ENCODE measurements at places on chromosomes 1 and 21.

GRCh38 chr1:8004803-8005573 lies 21.1 kb downstream of the ERRFI1 start:
- DNase-seq = peak; percentile 26

DNA sequence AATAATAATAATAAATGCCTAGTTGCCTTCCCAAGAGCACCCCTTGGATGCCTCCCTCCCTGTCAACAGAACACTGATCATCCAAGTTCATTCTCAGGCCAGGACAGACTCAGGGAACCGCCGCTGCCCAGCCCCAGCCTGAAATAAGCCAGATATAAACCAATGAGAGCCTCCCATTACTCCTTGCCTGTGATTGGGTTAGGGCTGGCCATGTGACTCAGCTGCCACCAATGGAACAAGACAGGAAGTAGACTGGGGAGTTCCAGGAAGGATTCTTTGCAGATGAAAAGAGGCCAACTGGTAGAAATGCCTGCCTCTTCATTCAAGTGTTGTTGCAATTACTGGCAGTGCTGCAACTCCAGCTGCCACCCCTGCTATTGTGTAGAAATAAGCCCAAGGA lies 146.4 kb upstream of the TIAM1 start:
- DNase-seq = no peak

DNA sequence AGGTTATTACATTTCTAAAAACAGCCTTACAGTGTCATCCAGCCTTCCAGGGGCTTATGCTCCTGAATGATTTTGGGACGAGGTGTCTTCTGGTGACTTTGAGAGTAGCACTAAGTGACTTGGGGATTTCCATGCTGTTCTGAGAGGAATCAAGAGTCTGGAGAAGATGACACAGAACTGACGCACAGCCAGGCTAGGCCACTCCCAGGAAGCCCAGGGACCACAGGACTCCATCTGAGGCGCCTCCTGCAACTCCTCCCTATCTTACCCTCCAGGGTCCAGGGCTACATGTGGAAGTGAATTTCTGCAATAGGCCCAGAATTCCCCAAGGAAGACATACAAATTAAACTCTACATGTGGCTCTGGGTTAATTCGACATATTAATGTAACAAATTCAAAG lies 92.5 kb downstream of the SLC25A24 start:
- DNase-seq = no peak

DNA sequence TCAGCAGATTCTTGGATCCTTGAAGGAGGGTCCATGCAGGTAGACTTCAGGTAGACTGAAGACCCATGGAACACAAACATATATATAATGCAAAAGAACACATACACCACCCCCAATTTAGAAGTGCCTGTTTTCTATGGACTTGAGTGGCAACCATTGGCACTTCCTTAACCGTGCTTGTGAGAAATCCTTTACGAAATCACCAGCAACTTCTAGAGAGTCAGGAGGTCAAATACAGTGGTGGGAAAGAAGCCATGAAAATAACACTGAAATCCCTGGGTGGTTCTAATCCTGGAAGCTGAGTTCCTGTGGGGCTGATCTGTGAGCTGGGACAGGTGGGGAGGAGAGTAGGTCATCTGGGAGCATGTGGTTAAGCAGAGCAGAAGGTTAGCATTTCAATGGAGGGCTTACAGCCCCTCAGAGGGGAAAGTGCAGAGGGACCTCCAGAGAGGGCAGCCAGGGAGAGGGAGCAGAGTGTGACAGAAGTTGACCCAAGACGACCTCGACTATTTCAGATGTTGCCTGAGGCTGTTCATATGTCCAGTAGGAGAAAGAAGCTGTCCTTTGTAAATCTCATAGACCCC lies 13.0 kb upstream of the IL10 start:
- DNase-seq = no peak

- DNase-seq = no peak
Measured at GRCh38 chr1:85957760-85958159, 198.8 kb downstream of the COL24A1 start.

DNA sequence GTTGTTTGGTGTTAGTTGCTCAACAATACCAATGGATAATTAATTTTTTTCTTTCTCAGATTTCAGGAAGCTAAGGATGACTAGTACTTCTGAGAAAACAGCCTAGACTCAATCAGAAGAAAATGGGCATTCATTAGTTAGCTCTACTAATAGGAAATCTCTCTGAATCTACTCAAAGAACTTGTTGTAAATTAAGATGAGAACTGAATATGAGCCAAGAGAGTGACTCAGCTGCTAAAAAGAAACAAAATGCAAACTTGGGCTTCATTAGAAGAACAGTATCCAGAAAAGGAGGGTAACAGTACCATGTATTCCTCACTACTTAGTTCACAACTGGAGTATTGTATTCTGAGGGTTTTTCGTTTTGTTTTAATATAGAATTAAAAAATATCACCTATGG lies 12.5 kb downstream of the FOXJ3 start:
- no peak for DNase-seq

DNA sequence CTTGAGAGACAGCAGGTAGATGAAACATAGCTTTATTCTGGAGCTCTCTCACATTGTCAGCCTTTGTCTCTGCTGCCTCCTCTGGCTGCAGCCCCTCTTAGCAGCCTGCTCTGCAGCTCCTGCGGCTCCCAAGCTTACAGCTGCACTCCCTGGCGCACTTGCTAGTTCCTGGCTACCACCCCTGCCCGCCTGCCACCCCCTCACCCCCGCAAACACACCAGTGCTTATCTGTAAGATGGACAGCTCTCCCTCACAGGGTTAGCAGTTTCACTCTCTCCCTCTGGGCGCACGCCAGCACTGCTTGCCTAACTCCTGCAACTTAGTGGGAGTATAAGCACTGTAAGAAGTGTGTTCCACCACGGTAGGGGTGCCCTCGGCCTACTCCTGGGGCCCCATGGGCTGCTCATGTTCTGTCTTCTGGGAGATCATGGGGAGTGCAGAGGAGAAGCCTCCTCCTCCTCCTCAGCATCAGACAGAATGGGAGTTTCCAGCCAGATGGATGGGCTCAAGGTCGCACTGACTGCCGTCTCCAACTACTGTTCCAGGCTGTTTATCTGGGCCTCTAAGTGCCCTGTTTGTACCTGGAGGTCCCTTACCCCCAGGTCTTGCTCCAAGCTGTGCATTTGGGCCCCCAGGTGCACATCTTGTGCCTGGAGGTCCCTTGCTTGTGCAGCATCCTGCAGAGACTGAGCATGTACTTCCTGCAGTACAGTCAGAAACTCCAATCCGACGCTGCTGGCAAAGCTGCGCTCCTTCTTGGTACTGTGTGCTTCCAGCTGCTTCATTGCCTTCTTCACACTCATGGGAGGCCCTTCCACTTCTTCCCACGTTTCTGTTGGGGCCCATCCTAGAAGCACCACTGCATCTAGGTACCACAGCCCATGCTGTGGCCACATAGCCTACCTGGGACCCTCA lies 1388.1 kb downstream of the AMY1C start:
- DNase-seq = no peak

GRCh38 chr1:247962911-247963588 lies 2.0 kb upstream of the OR2AK2 start:
- DNase-seq = no peak

GRCh38 chr1:3864884-3865283 lies 7.6 kb downstream of the DFFB start:
- no peak for DNase-seq

DNA sequence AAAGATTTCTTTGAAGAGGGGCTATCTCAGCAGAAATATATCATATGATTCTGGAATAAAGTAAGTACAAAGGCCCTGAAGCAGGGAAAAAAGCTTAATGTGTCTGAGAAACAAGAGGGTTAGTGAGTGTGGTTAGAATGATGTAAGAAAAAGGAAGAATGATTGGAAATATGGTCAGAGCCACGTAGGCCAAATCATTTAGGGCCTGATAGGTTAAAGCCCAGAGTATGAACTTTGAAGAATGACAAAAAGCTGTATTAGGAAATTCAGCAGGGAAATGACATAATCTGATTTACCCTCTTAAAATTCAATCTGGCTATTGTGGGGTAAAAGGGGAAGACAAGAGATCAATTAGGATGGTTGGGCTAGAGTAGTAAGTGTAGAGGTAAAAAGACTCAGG lies 69.0 kb upstream of the MUTYH start:
- DNase-seq = no peak

- DNase-seq = no peak
Measured at GRCh38 chr1:115179397-115180079, 90.2 kb upstream of the TSPAN2 start.

GRCh38 chr1:24289937-24290595 lies 29.1 kb upstream of the GRHL3 start:
- no peak for DNase-seq

GRCh38 chr21:40282912-40283886 lies 416.0 kb downstream of the PCP4 start:
- no peak for DNase-seq

- no peak for DNase-seq
Measured at GRCh38 chr1:228366062-228366865, 40.4 kb downstream of the TRIM11 start.

DNA sequence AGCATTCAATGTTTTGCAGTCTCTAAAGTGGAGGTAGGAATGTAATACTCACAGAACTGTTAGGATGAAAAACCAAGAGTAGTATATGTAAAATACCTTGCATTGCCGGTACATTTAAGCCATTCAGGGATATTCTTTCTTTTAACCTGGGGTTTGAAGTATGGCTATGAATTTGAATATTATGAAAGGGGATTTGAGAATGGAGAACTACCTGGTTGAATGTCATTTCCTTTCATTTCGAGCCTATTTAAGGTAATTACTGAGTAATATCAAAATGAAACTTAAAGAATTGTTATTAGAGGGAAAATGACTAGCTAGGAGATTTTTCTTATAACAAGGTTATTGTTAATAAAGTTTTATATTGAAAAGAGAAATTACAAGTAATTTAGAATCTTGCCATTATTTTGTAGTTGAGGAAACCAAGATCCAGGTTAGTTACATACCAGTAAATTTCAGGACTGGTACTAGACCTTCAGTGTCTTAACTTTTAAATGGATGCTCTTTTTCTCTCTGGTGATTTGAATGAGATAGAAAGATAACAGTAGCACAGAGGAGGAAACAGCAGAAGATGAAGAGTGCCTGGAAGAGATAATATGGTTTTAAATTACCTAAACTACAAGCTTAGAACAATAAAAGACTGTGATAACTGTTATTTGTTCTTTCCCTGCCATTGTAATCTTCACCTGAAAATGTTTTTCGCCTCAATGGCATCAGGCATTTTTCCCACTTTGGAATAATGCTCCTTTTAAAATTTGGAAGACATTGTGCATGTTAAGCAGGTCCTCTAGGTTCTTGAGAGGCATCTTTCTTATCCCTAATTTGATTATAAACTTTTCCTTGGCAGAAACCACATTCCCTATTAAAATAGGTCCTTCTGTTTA lies 103.2 kb downstream of the PKN2 start:
- no peak for DNase-seq

DNA sequence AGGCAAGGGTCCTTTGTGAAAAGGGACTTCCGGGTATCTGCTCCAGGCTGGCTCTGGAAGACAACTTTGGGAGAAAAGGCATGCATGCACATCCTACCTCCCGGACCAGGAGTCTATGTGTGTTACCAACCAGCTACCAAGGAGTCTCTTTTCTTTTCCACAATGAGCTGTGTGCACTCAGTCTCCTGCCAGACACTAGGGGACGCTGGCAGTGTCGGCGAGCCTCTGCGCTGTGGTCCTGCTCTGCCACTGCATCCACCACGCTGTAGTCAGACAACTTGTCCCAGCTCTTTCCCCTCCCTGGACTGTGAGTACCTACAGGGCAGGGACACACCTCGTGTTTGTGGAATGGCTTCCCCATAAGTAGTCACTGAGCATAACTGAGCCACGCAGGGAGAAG lies 5.1 kb upstream of the SSR2 start:
- no peak for DNase-seq

GRCh38 chr1:150127868-150128267 lies 21.8 kb upstream of the PLEKHO1 start:
- no peak for DNase-seq

GRCh38 chr1:203320591-203321272 lies 15.4 kb downstream of the BTG2 start:
- DNase-seq = peak; percentile 25

DNA sequence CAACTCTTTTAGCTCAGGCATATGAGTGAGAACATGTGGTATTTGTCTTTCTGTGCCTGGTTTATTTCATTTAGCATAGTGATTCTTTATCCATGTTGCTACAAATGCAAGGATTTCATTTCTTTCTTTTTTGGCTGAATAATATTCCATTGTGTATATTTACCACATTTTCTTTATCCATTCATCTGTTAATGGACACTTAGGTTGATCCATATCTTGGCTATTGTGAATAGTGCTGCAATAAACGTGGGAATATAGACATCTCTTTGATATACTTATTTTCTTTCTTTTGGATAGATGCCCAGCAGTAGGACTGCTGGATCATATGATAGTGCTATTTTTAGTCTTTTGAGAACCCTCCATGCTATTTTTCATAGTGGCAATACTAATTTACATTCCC lies 30.8 kb downstream of the ASB17 start:
- no peak for DNase-seq

DNA sequence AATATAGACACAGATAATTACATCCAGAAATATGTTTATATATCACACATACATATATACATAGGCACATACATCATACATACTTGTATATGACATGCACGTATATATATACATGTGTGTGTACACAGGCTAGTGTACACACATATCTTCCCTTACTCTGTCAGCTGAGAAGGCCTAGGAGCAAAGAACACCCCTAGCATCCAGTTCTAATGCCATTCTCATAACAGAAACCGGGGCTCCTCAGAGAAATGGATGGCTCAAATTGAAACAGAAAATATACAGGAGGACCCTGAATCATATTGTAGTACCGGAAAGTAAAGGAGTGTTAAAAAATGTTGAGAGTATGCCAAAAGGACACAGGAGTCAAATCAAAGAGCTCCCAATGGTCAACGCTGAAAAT lies 19.7 kb upstream of the HYI start:
- no peak for DNase-seq

- no peak for DNase-seq
Measured at GRCh38 chr1:6424000-6424565, 493 bp upstream of the ESPN start.

- no peak for DNase-seq
Measured at GRCh38 chr1:226951286-226952117, 11.4 kb downstream of the COQ8A start.

DNA sequence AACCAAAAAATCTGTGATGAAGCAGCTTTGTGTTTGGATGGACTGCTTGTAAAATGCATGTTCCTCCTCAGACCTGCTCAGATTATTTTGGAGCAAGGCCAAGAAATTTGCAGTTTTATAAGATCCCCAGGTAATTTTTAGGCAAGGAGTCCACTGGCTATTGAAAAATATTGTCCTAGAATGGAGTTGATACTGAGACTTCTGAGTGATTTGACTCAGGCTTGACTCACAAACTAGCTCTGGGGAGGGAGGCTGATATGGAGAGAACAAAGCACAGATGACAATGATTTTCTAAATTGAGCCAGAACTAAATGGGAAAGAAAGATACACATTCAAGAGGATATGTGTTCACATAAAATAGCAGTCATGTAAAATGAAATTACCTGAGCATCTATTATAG lies 36.7 kb downstream of the AGL start:
- DNase-seq = no peak

- DNase-seq = no peak
Measured at GRCh38 chr1:16138772-16139221, 17.1 kb downstream of the EPHA2 start.

GRCh38 chr1:87194271-87194774 lies 134.4 kb upstream of the LMO4 start:
- DNase-seq = no peak
